ENCODE measurements at places on chromosomes 13 and 19.

DNA sequence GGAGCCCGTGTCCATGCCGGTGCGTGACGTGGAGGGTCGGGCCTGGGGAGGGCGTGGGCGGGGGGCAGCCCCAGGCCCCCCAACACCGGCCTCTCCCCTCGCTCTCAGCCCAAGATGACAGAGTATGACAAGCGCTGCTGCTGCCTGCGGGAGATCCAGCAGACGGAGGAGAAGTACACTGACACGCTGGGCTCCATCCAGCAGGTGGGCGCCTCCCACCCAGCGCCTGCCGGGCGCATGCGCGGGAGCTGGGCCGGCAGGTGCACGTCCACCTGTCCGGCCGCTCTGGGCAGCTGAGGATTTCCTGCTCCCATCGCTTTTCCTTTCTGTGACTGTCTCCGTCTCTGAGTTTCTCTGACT, 49.8 kb downstream of the VAV1 start:
- DNase-seq = no peak

DNA sequence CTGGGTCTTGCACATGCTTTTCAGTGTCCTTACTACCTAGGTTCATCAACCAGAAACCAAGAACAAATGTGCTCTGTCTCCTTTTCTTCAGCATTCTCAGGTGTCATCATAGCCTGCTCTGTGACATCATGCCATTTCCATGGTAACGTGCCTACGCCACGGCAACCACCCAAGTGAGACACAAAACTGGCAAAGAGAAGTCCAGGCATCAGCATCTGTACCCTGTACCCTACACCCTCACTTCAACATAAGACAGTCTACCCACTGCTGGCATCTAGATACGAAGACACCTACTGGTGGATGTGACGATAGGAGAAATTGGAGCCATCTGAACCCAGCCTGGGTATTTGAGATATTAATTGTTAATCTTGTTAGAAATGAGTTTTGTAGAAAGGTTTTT, 13.3 kb downstream of the ZC3H4 start:
- DNase-seq = no peak

GRCh38 chr19:52398081-52398441, 412 bp downstream of the ZNF528 start:
- no peak for DNase-seq

GRCh38 chr19:23790641-23791488, 32.2 kb upstream of the ZNF681 start:
- DNase-seq = no peak

DNA sequence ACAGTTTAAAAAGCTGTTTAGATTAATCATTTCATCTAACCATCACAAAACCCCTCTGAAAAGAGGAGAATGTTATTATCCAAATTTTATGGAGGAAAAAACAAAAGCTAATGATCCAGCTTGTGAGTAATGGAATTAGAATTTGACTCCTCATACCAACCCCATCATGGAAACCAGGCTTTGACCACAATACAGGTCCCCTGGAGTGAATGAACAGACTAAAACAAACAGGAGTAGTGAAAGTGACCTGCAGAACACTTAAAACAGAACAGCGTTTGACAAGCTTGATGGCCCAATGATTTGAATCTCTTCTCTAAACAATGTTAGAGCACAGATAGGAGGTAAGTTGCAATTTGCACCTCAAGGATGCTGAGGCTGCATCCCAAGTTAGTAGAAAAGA, 230.0 kb downstream of the DCT start:
- DNase-seq = no peak

DNA sequence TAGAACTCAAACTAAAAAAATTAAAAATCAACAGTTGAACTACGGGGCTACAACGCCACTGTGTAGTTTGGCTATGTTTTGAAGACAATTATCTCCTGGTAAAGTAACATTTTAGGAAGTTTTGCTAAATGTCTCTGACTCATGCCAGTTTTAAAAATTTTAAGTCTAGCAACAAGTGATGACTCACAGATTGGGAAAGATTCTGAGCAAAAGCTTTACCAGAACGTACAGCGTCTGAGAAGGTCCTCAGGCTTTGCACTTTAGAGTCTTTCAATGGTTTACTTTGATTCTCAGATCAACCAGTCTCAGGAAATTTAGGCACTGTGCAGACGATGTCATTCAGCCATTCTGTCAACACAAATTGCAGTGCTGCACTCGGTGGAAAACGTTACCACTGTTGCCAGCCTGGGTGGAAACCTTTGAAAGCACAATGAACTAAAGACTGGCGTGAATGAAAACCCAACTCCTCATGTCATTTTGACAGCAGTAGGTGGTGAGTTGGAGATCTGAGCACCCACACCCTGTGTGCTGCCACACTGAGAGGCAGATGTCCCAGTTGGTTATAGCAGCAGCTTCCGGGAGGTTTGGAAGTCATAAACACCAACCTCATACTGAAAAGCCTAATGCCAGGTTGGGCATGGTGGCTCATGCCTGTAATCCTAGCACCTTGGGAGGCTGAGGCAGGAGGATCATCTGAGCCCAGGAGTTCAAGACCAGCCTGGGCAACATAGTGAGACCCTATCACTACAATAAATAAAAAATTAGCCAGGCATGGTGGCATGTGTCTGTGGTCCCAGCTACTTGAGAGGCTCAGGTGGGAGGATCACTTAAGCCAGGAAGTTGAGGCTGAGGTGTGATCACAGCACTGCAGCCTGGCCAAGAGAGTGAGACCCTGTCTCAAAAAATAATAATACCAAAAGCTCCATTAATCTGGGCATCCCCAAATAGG, 6.3 kb upstream of the WTIP start:
- DNase-seq = no peak

DNA sequence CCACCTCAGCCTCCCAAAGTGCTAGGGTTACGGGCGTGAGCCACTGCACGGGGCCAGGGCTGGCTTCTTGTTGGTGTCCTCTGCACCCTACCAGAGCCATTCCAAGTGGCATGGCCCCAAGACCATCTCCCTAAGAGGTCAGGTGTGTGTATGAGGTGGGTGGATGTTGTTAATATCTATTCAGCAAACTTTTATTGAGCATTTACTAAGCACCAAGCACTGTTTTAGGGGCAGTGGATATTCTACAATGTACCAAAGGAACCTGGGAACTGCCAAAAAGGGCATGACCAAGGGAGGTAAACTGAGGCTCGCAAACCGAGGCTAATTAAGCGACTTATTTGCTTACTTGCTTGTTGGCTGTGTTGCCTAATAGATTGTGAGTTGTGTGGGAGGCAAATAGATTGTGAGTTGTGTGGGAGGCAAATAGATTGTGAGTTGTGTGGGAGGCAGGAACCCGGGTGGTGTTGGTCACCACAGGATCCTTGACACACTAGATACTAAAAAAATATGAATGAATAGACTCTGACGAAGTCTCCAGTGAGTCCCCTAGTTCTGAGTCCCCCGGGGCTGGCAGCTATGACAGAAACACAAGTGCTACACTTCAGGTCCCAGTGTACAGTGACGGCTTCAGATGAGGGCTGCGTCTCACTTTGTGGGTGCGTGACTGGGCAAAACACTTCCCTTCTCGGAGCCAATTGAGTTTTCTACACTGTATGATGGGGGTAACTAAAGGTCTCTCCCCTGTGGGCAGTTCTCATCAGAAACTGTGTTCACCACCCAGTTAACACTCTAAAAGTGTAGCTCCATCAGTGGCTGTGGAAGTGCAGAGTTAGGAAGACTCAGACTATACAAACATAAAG, 5.0 kb upstream of the BICRA start:
- DNase-seq = no peak

- DNase-seq = no peak
Measured at GRCh38 chr13:98707281-98707999, 45.0 kb downstream of the SLC15A1 start.

GRCh38 chr13:64556376-64556775, 2673.8 kb downstream of the PCDH9 start:
- DNase-seq = no peak

DNA sequence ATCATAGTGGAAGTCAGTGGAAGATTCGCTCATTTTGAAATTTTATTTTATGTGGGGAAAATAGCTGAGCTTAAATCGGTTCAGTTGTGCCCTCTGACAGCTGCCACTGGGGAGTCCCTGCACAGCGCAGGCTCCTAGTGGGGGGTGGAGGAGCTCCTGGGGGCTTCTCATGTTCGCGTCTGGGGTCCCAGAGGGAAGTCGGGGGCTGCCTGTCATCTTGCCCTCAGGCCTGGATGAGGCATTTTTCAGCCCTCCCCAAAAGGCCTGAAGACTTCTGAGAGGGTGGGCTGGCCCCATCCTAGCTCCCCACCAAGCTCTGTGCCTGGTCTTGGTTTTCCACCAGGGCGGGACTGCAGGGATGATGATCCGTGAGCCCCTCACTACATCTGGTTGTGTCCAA, 82.1 kb downstream of the CHST8 start:
- no peak for DNase-seq

- no peak for DNase-seq
Measured at GRCh38 chr13:100409132-100409531, 179.5 kb downstream of the GGACT start.

DNA sequence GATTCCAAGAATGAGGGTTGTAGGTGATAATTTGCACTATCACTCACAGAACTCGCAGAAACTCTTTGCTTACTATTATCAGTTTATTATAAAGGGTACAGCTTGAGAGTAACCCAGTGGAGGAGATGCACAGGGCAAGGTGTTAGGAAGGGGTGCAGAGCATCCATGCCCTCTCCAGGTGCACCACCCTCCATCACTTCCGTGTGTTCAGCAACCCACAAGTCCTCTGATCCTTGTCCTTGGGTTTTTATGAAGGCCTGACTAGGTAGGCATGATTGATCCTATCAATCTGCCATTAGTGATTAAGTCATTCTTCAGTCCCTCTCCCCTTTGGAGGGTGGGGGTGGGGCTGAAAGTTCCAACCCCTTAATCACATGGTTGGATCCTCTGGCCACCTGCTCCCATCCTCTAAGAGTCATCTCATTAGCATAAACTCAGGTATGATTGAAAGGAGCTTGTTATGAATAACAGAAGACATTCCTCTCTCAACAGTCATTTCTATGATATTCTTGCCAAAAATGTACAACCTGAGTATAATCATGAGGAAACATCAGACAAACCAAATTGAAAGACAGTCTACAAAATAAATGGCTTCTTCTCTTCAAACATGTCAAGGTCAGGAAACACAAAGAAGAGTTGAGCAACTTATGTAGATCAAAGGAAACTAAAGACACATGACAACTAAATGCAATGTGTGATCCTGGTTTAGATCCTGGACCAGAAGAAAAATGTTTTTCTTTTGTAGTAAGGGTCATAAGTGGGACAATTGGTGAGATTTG, 225.4 kb downstream of the PCCA start:
- no peak for DNase-seq

- no peak for DNase-seq
Measured at GRCh38 chr13:75416327-75417011, 65.5 kb downstream of the TBC1D4 start.

- no peak for DNase-seq
Measured at GRCh38 chr19:4910594-4911281, 1.4 kb downstream of the UHRF1 start.

DNA sequence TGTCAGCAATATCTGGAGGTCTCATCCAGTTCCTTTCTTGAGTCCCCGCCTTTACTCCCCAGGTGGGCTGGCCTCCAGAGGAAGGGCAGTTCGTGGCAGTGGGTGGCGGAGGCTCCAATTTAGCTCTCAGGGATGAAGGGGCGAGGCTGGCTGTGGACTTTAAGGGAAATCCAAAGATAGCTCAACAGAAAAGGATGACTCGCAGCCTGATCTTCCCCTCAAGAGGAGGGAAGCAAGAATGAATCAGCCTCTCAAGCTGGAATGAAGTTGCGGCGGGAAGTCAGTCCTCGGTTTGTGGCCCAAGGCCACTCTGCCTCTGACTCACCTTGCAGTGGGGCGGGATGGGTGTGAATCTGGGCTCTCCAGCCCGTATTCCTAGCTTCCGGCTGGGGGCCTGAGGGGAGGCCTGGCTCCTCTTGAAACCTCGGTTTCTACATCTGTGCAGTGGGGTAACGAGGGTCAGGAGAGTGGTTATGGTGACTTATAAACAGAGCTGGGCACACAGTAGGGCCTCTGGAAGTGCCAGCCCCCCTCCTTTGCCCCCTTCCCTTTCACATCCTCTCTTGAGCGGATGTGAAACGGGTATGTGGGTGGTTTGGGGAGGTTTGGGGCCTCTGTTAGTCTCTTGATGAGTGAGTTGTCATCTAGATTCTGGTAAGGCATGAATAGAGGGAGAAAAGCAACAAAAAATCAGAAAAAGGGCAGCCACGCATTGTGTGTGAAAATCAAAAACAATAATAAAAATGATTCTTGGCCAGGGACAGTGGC, 10.5 kb upstream of the SMG9 start:
- DNase-seq = peak; percentile 57

- no peak for DNase-seq
Measured at GRCh38 chr19:43934055-43934984, 762 bp downstream of the ZNF45 start.

DNA sequence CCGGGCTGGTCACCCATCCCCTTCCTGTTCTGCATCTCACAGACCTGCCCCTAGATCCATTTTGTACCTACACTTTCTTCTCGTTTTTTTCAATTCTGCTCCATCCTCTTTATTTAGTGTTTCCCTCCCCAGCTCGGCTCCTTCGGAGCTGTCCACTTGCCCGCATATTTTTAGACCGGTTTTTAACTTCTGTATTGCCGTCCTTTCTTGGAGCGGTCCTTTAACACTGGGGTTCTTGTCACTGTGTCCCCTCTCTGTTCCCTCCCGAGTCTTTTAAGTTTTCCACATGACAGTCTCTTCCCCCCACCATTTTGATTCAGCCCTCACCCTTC, 1.7 kb downstream of the ARHGAP35 start:
- DNase-seq = no peak

DNA sequence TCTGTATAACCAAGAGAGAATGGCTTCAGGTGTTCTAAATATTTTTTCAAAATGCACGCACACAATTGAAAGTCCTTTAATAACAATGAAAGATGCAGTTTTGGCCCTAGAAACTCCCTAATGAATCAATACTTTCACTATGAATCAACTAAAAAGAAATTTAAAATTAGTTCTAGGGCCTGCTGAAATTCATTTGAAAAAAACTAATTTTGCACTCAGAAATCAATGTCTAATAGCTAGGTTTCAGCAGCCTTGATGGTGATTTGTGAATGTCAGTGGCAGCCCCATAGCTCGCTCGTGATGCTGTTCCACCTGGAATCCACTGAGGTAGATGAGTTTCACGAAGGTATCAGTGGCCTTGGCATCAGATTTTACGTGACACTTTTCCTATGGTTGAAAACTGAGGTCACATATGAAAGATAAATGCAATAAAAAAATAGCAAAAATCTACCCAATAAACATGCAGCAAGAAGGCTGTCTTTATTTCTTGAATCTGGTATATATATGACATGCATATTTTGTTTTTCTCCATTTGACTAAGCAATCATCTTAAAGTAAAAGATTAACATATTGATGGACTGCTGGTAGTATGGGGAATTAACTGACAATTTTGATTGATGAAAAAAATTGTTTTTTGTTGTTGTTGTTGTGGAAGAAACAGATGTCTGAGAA, 141.0 kb downstream of the AKAP11 start:
- no peak for DNase-seq
